Right lobe of liver (tissue), 6 donors: ENCODE measurements at places on chromosomes 7 and 10. TPM values are rescaled to one million over a fixed set of nuclear protein-coding genes. Genes with fewer than 3 reads are reported as not detected.

The STAG3 gene
- total RNA-seq, result 4.7 TPM

- no peaks in the 10 kb centered on the region for H3K36me3 ChIP-seq
- no peaks in the 10 kb centered on the region for H3K27me3 ChIP-seq
- no peak overlapping the region for H3K27ac ChIP-seq
Observed at GRCh38 chr7:31955021-31955420, 115.2 kb downstream of the PDE1C start.

DNA sequence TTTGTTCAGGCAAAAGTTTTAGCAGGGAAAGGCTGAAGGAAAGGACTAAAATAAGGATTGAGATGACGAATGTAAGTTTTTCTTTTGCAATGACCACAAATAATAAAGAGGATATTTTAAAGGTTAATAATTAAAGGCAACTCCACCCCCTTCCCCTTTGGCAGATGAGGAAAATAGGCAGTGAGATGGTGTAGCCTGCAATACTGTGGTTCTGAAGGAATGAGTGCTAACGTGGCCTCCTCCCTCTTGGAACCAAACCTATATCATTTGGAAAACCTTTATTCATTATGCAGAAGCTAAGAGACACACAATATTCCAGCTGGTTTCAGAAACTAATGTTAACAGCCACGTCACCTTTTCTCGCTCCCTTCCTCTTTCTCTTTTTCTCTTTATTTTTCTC, 70.9 kb upstream of the COL1A2 start:
- H3K4me3 ChIP-seq, result no peak overlapping the region
- H3K27ac ChIP-seq, result no peak overlapping the region
- H3K27me3 ChIP-seq, result no peaks in the 10 kb centered on the region
- no peaks in the 10 kb centered on the region for H3K36me3 ChIP-seq
- H3K4me1 ChIP-seq, result no peaks in the 10 kb centered on the region

GRCh38 chr10:32346134-32346550, 816 bp downstream of the EPC1 start:
- H3K4me1 ChIP-seq, result peaks cover 30% of the 10 kb centered on the region
- H3K4me3 ChIP-seq, result peak overlapping the region; percentile 81
- H3K36me3 ChIP-seq, result no peaks in the 10 kb centered on the region
- H3K27ac ChIP-seq, result peak overlapping the region; percentile 99
- DNase-seq, result peak; percentile 98
- no peaks in the 10 kb centered on the region for H3K27me3 ChIP-seq

- H3K4me3 ChIP-seq, result no peak overlapping the region
- H3K27ac ChIP-seq, result no peak overlapping the region
- no peaks in the 10 kb centered on the region for H3K36me3 ChIP-seq
- no peak for DNase-seq
Observed at GRCh38 chr7:1020849-1021251, 23.5 kb upstream of the GPR146 start.

DNA sequence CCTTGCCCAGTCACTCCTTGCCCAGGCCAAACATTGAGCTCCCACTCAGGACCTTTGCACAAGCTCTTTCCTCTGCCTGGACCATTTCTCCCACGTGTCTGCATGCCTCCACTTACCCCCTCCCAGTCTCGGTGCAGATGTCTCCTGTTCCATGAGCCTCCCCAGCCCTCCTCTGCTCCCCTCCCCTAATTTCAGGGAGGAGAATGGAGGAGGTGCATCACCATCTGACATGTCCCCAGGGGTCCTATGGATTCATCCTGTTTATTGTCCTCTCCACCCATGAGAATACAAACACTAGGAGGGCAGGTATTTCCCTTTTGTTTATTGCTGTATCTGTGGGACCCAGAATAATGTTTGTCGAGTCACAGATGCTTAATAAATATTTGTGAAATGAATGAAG, 8.6 kb upstream of the GRID2IP start:
- no peaks in the 10 kb centered on the region for H3K27me3 ChIP-seq
- DNase-seq, result no peak
- H3K27ac ChIP-seq, result no peak overlapping the region

DNA sequence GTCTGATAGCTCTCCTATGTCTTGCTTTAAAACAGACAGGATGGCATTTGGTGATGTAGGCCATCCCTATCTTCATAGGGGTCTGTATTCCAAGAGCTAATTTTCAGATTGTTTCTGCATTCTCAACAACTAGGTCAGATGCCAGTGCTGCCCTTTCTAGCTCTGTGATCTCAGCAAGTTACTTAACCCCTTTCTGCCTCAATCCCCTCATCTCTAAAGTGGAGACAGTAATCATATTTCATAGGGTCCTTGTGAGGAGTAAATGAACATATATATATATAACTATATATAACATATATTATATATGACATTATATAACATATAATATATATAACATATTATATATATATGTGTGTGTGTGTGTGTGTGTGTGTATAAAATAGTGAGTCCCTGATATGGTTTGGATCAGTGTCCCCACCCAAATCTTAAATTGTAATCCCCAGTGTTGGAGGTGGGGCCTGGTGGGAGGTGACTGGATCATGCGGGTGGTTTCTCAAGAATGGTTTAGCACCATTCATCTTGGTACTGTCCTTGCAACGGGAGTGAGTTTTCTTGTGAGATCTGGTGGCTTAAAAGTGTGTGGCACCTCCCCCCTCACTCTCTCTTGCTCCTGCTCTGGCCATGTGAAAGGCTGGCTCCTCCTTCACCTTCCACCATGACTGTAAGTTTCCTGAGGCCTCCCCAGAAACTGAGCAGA, 45.2 kb downstream of the HIPK2 start:
- no peaks in the 10 kb centered on the region for H3K36me3 ChIP-seq
- no peak overlapping the region for H3K4me3 ChIP-seq
- DNase-seq, result no peak
- H3K4me1 ChIP-seq, result peaks cover 37% of the 10 kb centered on the region

DNA sequence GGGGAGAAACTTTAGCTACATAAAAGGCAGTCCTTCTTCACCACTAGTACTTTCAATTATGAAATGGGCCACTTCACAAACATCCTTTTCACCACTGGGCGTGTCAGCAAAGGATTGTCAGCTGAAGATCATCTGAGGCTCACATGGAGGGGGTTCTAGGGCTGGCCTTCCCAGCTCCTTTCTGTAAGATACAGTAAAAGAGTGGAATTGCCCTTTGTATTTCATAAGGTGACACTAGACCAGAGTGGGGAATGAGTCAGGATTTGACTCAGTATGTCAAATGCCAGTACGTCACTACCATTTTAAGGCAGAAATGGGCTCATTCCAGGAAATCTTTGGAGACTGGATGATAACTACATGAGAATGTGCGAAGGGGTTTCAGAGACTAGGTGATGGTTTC, 21.2 kb upstream of the BLOC1S2 start:
- no peaks in the 10 kb centered on the region for H3K4me1 ChIP-seq
- no peaks in the 10 kb centered on the region for H3K27me3 ChIP-seq

GRCh38 chr10:96622013-96622787, 35.4 kb upstream of the TM9SF3 start:
- H3K27me3 ChIP-seq, result no peaks in the 10 kb centered on the region
- H3K36me3 ChIP-seq, result peaks cover 87% of the 10 kb centered on the region
- DNase-seq, result no peak
- H3K27ac ChIP-seq, result no peak overlapping the region
- H3K4me3 ChIP-seq, result no peak overlapping the region

- H3K27me3 ChIP-seq, result no peaks in the 10 kb centered on the region
- no peaks in the 10 kb centered on the region for H3K36me3 ChIP-seq
Observed at GRCh38 chr7:138608275-138608674, 92.9 kb downstream of the SVOPL start.
